ENCODE measurements at places on chromosomes 2 and 18.

GRCh38 chr2:47631306-47631705 lies 151.6 kb upstream of the MSH6 start:
- no peak for DNase-seq

- no peak for DNase-seq
Observed at GRCh38 chr2:24410976-24411375, 50.6 kb upstream of the ITSN2 start.

DNA sequence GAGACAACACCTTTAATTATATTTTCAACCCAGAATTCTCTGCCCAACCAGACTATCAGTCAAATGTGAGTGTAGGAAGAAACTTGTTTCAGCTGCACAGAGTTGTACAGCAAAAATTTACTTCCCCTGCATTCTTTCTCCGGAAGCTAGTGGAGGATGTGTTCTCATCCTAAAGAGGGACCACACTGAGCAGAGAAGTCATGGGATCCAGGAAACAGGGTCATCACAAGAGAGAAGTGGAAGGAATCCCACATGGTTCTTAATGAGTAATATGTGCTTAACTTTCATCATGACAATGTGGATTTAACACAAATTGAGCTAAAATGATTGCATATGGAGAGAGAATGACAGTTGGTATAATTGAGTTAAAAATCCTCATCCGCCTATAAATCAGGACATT lies 78.2 kb downstream of the INPP4A start:
- no peak for DNase-seq

DNA sequence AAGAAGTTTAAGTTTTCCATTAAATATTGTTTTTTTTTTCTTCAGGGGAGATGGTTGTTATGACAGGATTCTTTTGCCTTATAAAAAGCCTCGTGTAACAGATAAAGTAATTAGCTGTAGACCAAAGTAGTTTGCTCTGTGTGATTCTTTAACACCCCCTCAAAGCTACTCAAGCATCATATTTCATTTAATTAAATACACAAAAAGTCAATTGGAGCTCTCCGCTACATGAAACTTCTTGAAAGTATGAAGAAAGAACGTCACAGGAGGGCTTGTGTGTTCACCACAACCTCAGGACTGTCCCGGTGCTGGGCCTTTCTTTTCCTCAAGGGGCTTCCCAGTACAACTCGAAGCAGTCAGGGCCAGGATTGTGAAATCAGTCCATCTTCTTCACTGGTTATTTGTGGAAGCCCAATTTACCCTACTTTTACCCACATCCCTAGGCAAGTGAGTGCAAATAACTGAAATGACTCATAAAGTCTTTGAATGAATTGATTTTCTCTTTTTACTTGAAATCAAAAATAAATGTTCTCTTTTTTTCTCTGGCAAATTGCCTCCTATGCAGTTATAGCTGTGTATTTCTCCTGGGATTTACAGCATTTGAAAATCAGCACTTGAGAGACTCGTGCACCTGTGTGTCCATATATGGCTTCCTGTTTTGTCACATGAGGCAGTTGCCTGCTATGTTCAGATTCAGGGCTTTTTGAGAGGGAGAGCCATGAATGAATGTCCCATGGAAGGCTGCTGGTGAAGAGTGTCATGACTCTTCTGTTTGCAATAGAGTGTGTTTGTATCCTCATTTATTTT lies 48.6 kb downstream of the LINC00305 start:
- DNase-seq: no peak

- DNase-seq: no peak
Observed at GRCh38 chr2:96540136-96540535, 3.6 kb downstream of the ARID5A start.

- DNase-seq: no peak
Observed at GRCh38 chr18:78505851-78506461, 473.7 kb upstream of the SALL3 start.

GRCh38 chr2:62109554-62109953 lies 86.4 kb upstream of the B3GNT2 start:
- DNase-seq: no peak

DNA sequence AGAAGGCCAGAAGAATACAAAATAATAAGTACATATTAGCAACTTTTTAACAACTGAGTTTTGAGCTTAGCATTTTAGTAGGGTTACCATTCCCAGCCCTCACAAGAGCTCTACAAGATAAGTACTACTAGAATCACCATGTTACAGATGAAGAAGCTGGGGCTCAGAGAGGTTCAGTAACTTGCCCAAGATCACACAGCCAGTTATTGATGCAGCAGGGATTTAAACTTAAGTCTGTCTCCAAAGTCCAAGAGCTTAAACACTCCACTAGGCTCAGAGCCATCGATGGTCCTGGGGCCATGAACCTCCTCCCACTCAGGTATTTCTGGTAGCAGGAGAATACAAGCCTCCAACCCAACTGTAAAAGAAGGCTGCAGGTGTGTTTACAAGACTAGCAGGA lies 30.8 kb downstream of the TNS1 start:
- DNase-seq: no peak

DNA sequence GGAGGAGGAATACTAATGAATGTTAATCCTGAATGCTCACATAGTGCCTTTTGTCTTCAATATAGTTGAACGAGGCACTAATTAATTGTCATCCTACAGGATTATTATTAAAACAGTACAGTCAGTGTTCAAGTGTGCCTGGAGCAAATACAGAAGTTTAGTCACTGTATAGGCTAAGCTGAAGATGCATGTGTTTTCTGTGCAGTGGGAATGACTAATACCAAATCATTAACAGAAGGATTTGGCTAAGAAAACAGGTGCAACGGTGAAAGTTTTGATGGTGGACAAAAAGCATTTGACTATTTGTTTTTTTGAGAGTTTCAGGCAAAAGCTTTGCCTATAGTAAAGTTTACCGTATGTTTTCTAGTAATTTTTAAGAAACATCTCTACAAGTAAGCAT lies 62.8 kb downstream of the DCC start:
- no peak for DNase-seq

DNA sequence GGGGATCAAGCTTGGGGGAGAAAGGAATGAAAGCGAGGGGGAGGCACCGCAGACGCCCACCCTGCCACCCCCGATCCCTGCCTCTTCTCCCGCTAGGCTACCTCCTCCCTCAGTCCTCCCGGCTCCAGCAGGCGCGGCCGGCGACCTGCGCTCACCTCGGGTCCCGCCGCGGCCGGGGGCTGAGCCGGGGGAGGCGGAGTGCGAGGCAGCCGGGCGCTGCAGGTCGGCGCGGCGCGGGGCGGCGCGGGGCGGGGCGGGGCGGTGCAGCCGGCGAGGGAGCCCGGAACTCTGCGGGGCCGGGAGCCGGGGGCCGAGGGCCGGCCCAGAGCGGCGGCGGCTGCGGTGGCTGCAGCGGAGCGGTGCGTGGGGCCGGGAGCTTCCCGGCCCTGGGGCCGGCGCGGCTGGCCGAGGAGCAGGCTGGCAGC lies 477 bp downstream of the ACVR1 start:
- DNase-seq: peak; percentile 53

- no peak for DNase-seq
Observed at GRCh38 chr2:232323328-232323650, 55.3 kb upstream of the ALPP start.

GRCh38 chr2:154911729-154912128 lies 213.2 kb downstream of the KCNJ3 start:
- DNase-seq: no peak

DNA sequence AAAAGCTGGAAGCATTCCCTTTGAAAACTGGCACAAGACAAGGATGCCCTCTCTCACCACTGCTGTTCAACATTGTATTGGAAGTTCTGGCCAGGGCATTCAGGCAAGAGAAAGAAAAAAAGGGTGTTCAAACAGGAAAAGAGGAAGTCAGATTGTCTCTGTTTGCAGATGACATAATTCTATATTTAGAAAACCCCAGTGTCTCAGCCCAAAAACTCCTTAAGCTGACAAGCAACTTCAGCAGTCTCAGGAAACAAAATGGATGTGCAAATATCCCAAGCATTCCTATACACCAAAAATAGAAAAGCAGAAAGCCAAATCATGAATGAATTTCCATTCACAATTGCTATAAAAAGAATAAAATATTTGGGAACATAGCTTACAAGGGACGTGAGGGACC lies 11.1 kb downstream of the SLC8A1 start:
- DNase-seq: no peak

DNA sequence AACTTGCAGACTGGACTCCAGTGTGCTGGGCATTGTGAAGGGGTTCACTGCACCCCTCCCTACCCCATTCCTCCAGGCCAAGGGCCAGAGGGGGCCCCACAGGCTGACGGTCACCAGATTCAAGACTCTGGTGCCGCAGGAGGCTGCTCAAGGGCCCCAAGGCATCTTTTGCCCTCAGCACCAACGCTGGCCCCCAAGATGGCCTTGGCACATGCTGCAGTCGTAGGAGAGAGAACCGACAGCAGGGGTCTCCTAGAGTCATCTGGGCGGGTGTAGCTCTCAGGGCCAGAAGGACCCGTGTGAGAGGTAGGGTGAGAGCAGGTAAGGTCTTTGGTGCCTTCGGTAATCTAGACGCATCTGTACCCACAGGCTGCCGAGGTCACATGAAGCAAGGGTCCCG lies 18.7 kb upstream of the ODC1 start:
- DNase-seq: no peak

- no peak for DNase-seq
Observed at GRCh38 chr2:240356700-240357640, 78.5 kb upstream of the GPC1 start.

DNA sequence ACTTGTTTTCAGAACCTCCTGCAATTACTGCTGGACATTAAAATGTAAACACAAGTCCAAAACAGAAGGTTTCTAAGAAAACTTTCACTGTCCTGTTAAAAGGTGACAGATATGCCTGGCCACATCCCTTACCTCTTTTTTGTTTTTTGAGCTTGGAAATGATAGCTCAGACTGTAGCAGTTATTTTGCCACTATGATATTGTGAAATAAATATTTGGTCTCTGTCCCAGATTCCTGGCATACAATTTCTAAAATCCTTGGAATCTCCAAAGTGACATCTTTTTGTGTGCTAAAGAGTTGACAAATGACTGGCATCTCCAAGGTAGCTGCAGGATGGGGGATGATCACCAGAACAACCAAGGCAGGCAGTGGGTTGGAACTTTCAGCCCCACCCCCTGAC lies 16.8 kb downstream of the TPGS2 start:
- DNase-seq: no peak

- DNase-seq: no peak
Observed at GRCh38 chr18:13566941-13567746, 159.2 kb downstream of the FAM210A start.

All from CD8-positive, alpha-beta memory T cell (primary cell).